ENCODE measurements at places on chromosomes 12 and 14.

DNA sequence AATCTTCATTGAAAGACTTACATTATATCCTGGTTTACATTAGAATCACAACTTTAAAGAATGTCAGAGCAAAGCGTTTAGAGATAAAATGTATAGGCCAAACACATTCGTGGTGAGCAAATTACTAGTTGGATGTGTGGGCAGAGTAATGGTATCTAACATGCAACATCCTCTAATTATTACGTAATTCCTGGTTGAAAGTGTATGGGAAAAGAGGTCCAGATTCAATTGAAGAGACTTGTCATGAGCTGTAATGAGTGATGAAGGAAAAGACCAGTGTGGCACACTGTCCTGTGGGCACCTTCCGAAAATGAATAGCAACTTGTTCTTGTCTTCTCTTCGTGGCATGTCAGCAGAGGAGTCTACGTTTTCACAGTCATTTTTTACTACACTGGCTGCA is 192.8 kb downstream of the LRIG3 start:
- no peak for DNase-seq

- DNase-seq = no peak
Observed at GRCh38 chr12:22835431-22835830, 210.5 kb downstream of the ETNK1 start.

DNA sequence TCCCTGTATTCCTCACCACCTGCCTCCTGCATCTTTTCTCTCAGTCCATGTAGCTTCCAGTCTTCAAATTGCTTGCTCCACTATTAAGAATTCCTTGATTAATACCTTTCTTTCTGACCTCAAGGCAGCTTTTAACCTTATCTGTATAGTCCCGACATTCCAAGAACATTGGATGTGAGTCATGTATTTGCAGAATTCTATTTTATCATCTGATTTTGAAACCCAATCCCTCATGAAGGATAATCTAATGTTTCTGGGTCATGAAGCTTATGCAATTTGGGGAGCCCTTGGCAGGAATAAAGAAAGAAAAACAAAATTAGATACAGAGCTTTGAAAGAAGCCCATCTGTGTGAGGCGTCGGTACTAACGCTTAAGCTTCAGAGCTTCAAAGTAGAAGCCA is 63.4 kb upstream of the CCND2 start:
- DNase-seq = no peak

DNA sequence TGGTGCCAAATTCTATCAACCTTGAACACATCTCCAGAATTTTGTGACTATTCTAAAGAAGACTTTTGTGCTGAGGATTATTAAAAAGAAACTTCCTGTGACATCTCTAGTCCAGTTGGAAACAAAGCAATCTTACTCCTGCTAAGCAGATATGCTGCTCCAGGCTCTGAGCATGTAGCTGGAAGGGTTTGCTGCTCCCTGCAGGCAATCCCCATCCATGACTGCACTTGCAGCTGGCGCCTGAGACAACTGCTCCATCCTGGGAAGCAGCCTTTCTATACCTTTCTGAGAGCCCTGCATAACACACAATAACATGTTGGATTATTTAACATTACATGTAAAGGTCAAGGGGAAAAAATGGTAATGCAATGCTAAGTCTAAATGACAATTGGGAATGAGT is 105.1 kb downstream of the NDUFA12 start:
- DNase-seq = peak; percentile 46

GRCh38 chr14:69684461-69685217 is 73.2 kb downstream of the SUSD6 start:
- DNase-seq = no peak

GRCh38 chr14:89736881-89737280 is 217.6 kb downstream of the EFCAB11 start:
- no peak for DNase-seq

DNA sequence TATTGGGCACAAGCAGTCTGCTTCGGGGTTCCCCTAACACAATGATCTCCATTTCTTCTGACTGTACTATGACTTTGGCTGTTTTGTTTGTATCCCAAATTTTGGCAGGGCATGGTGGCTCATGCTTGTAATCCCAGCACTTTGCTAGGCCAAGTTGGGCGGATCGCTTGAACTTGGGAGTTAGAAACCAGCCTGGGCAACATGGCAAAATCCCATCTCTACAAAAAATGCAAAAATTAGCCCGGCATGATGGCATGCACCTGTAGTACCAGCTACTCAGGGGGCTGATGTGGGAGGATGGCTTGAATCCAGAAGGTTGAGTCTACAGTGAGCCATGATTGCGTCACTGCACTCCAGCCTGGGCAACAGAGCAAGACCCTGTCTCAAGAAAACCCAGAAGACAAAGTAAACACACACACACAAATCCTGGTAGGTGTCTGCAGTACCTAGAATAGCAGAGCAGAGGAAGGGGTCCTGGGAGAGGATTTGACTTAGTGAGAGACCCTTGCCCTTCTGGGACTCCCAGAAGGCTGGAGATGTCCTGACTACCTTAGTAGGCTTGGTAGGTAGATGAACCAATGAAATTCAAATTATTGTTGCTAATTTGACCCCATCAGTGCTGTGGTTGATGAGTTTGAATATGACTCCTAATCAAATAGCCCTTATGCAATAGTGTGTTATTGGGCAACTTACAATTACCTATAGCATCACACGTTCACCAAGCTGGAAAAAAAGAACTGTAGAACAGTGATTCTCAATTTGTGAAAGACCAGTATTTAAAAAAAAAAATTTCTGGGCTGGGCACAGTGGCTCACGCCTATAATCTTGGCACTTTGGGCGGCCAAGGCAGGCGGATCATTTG is 6.8 kb upstream of the AEBP2 start:
- DNase-seq = no peak

- no peak for DNase-seq
Observed at GRCh38 chr14:36078080-36078479, 98.4 kb downstream of the PTCSC3 start.

- no peak for DNase-seq
Observed at GRCh38 chr14:55127460-55127951, 1.5 kb upstream of the LGALS3 start.

DNA sequence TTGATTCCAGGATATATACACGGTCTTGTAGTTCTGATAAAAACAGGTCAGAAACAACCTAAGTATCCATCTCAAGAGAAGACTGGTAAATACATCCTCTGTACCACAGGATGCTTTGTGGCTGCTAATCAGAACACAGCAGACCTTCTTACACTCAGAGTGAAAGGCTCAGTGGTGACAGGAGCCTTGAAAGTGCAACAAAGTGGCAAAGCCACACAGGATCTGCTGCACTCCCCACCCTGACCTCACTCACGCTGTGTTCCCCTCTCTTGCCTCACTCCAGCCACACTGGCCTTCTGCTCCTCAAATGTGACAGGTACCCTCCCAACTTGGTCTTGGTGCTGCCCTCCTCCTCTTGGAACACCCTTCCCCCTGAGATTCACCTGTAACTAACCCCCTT is 98.1 kb upstream of the GRIP1 start:
- no peak for DNase-seq

GRCh38 chr14:93962701-93963601 is 13.4 kb downstream of the ASB2 start:
- peak; percentile 21 for DNase-seq

GRCh38 chr14:64634558-64634957 is 69.7 kb upstream of the PLEKHG3 start:
- DNase-seq = no peak

DNA sequence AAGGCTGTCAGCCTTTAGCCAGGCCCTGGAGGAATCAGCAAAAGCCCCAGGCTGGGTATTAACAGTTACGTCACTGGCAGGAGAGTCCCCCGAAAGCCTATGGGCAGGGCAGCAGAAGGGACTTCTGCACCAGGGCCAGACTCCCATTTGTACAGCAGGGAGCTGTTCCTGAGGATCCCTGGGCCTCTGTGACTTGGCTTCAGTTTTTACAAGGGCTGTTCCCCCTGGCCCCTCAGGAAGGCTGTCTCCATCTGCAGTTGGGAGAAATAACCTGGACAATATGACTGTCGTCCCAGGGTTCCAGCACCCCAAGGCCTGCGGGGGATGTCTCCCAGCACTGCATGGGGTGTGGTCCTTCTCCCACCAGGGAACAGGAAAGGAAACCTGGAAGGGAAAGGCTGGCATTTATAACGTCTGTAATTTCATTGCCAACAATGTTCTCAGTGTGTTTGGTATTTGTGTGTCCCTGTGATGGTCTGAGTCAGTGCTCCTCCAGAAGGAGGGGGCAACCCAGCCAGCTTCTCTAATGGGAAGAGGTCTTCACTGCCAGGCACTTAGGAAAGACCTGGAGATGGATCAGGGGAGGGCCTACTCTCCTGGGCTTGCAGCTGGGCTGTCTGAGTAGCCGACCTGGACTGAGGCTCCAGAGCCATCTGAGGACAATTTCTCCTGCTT is 42.4 kb downstream of the ERH start:
- DNase-seq = peak; percentile 7

- no peak for DNase-seq
Observed at GRCh38 chr14:23828616-23829015, 125.0 kb upstream of the DHRS4 start.

GRCh38 chr12:130606231-130606630 is 109.9 kb downstream of the RIMBP2 start:
- DNase-seq = no peak

GRCh38 chr12:70576341-70577282 is 60.6 kb downstream of the PTPRB start:
- peak; percentile 81 for DNase-seq

- DNase-seq = no peak
Observed at GRCh38 chr14:83255015-83255726, 1721.5 kb upstream of the SEL1L start.

- DNase-seq = no peak
Observed at GRCh38 chr14:84543859-84544258, 986.1 kb upstream of the FLRT2 start.

DNA sequence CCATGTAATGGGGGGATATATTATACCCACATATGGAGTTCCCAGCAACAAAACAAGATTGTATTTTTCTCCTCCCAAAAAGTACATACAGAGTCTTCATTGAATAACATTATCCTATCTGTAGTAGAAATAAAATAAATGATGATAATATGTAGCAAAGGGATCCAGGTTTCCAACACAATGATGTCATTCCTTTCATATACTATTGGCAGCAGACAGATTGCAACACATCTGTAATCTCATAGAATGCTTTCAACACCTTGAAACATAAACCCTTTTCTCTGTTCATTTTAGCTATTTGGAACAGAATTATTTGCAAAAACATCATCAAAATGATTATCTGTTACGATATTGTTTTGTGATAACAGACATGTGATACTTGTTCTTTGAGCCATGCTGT is 317.6 kb downstream of the DPF3 start:
- DNase-seq = no peak

GRCh38 chr14:70905301-70905700 is 2.0 kb upstream of the PCNX1 start:
- DNase-seq = peak; percentile 79

DNA sequence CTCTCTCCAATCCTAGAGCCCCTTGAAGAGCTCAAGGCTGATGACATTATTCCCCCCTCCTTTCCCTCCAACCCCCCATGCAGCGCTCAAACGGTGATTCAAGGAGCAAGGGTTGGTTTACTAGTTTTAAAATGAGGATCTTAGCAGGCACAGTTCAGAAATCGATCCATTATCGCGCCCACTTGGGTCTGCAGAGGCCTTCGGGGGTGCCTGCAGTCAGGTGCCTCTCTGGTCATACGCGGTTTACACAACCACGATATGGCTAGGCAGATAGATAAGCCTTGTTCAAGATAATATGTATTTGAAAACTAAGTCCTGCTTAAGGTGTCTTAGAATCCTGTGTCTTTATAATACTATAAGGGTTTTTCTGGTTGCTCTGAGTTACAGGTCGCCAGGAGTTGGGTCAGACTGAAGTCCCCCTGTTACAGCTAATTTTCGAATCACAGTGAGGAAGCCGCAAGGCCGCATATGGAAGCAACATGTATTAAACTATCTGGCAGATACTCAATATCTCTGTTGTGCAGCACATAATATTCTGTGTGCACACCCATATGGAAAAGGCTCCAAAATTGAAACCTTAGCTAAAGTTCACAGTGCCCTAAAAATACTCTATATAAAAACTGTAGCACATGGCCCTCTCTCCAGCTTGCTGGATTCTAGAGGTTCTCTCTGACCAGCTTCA is 10.0 kb downstream of the BHLHE41 start:
- no peak for DNase-seq

DNA sequence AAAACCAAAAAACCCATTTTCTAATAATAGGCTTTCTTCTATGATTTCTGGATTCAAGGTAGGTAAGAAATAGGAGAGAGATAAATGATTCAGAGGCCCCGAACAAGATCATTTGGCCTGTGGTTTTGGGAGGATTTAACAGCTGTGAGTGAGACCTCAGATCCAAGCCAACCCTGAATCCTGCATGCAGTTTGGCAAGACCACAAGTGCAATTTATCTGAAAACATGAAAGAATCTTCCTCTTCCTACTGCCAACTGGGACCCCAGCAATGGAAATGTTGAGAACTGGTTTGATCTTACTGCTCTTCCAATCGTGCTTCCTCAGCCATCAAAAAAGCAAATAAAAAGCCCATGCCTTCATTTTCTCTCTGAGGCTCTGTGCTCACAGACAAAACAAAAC is 519.7 kb upstream of the TBX3 start:
- DNase-seq = no peak

GRCh38 chr12:9404469-9405260 is 196.5 kb upstream of the PZP start:
- DNase-seq = no peak

DNA sequence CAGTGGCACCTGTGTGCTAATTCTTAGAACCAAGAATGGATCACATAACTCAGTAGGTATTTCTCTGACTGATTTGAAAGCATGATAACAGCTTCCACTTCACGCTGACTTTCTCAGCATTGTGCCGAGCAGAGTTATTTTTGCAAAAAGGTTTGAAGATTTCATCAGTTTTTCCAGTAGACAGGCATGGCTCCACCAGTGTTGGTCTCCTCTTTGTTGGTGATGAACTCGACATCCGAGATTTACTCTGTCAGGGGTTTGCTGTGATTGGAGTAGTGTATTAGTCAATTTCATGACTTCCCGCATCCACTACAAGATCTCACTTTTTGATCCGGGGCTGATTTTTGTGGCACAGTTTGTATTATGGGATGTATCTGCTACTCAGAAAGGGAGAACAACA is 85.3 kb downstream of the PRKCH start:
- peak; percentile 45 for DNase-seq

DNA sequence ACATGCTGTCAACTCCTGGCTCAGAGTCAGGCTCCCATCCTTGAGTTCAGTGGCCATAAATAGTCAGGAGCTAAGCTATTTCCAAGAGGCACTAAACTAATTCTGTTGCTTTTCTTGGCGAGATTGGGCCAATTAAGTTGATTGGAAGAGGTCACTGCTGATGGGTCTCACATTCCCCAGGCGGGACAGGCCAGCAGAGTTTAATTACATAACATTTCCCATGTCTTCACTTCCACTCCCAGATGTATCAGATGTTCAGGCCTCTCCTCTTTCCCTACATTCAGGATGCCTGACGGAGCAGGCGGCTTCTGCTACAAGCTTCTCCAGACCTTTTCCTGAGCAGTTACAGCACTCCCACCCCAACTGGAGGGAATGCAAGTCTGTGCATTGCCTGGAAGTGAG is 5.3 kb downstream of the NTF3 start:
- no peak for DNase-seq

GRCh38 chr12:49961111-49961922 is at the start of gene AQP5:
Gene AQP5, plus strand, starts transcription at chr12:49961872. Its CDS starts 146 bp downstream, at chr12:49962018.
- no peak for DNase-seq

All from dermis blood vessel endothelial cell (primary cell).